ENCODE measurements at places on chromosomes 2 and 18.

DNA sequence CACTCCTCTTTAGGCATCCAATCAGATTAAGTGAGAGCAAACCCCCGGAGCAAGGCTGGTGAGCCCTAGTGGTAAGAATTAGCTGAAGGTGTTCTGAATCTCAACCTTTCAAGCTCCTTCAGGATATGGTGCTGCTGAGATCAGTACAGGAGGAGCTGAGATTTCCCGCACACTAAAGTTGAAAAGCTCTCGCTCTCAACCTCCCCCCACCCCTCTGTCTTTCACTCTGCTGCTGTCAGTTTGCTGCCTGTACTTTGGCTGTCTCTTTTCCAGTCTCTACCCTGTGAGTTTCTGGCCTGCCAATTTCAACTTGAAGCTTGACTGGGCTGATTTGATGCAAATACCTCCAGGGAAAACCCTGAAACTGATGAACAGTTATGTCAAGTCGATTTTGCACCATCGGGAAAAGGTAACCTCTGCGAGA lies 15.7 kb downstream of the ZEB2 start:
- DNase-seq: no peak

- no peak for DNase-seq
These were observed 43.9 kb upstream of the NEMP2 start for GRCh38 chr2:190578158-190579057.

- no peak for DNase-seq
These were observed 43.4 kb upstream of the DNAJC10 start for GRCh38 chr2:182672466-182673165.

DNA sequence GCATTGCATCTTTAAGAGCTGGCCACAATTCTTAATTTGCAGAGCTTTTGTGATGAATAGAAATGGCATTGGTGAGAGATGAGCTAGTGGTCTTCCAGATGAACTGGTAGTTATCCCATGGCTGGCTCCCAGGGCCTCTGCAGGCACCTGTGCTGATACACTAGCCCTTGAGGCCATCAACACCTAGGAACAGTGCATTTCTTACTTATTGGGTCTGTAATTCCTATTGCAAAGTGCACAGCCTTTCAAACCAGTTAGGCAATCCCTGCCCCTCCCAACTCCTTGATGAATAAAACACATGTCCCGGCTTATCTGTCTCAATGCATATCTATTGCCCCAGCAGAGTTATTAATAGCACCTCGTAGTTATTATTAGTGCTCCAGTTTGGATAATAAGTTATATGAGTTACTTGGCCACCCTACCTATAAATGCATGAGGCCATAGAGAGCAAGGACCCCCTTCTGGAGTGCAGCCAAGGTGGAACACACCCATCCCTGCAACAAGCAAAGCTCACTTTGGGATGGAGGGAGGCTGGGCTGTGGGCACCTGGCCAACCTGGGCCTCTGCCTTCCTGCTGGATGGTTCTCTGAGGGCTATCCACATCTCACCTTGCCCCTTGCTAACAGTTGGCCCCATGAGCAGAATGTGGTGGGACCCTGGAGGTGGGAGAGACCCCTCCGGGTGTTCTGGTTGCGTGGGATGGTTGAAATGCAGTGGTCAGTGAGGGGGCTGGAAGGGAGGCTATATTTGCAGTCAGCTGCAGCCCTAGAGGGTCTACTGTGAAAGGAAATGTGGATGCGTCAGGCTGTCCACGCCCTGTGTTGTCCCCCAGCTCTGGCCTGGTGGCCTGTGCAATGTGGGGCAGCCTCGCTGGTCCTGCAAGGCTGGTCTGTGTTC lies 455.9 kb upstream of the HS6ST1 start:
- no peak for DNase-seq

GRCh38 chr2:30257266-30258214 lies 26.2 kb downstream of the LBH start:
- no peak for DNase-seq
